ENCODE measurements at places on chromosomes 3 and 15.

GRCh38 chr3:16026753-16027152 lies 147.7 kb upstream of the GALNT15 start:
- no peak for DNase-seq

DNA sequence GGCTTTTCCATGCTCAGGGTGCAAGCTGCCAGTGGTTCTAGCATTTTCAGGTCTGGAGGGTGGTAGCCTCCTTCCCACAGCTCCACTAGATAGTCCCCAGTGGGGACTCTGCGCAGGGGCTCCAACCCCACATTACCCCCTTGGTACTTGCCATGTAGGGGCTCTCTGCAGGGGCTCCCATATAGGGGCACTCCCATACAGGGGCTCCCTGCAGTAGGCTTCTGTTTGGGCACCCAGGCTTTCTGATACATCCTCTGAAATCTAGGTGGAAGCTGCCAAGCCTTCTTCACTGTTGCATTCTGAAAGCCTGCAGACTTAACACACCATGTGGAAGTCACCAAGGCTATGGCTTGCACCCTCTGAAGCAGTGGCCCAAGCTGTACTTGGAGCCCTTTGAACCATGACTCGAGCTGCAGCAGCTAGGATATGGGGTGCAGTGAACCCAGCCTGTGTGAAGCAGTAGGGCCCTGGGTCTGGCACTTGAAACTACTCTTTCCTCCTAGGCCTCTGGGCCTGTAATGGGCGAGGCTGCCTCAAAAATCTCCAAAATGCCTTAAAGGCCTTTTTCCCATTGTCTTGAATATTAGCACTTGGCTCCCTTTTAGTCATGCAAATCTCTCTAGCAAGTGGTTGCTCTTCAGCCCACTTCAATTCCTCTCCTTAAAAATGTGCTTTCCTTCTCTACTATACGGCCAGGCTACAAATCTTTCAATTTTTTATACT lies 96.4 kb downstream of the TPRA1 start:
- no peak for DNase-seq

GRCh38 chr3:66394019-66394752 lies 106.6 kb downstream of the LRIG1 start:
- peak; percentile 28 for DNase-seq

DNA sequence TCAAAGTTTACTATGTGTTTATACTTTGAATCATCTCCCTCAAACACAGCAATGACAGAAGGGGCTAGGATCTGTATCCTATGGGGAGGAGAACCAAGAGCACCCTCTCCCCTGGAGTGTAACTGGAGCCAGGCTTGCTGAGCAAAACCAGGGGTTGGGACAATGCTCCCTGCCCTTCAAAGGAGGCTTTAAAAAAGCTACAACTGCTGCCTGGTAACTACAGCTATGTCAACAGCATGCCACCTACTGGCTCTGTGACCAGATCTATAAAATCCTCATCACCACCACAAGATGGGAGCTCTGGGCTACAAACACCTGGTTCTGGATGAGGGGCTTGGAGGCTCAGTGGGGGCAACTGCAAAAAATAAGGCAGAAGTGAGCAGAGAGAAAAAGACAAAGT lies 61.9 kb downstream of the ANO10 start:
- DNase-seq = no peak
